ENCODE measurements at places on chromosomes 11 and 22.

DNA sequence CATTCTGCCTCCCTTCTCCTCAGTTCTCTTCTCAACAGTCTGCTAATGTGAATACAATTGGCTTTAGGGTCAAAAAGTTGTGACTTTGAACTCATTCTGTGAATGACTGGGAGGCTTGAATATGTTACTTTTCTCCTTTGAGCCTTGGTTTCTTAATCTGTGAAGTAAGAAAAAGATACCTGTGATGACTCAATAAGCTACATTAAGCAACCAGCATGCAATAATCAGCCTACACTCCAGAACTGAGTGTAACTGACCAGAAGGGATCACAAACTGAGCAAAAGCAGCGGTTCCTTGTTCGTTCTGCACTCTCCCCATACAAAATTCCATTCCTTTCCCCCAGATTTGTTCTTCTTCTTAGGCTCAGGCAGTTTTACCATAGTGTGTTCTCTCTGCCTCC is 23.4 kb downstream of the ZNF202 start:
- DNase-seq: no peak

- no peak for DNase-seq
These were observed 9.3 kb downstream of the PRCP start for GRCh38 chr11:82890936-82891335.

DNA sequence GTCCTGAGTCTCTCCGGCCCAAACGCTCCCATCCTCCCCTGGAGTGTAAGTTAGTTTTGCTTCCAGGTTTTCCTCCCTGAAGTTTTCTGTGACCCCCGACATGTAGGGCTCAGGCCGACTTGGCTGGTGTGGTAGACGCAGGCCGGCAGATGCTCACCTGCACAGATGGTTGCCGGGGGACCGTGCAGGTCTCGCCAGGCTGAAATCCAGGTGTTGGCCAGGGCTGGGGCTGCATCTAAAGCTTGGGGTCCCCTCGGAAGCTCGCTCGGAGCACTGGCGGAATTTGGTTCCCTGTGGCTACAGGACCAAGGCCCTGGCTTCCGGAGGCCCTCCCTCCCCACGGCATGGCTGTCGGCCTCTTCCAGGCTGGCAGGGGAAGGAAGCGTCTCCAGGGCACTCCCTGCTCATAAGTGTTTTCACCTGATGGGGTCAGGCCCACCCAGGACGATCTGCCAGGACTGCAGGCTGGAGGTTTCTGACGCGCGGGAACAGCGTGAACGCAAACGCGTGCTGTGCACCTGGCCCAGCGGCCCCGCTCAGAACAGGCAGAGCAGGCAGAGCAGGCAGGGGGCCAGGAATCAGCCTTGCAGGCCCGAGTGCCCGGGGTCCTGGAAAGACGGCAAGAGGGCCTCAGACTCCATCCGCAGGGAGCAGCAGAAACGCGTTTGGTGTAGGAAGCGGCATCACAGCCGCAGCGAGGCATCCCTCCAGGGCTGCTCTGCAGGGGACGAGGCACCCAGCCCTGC is 258.2 kb downstream of the BRD1 start:
- DNase-seq: no peak

DNA sequence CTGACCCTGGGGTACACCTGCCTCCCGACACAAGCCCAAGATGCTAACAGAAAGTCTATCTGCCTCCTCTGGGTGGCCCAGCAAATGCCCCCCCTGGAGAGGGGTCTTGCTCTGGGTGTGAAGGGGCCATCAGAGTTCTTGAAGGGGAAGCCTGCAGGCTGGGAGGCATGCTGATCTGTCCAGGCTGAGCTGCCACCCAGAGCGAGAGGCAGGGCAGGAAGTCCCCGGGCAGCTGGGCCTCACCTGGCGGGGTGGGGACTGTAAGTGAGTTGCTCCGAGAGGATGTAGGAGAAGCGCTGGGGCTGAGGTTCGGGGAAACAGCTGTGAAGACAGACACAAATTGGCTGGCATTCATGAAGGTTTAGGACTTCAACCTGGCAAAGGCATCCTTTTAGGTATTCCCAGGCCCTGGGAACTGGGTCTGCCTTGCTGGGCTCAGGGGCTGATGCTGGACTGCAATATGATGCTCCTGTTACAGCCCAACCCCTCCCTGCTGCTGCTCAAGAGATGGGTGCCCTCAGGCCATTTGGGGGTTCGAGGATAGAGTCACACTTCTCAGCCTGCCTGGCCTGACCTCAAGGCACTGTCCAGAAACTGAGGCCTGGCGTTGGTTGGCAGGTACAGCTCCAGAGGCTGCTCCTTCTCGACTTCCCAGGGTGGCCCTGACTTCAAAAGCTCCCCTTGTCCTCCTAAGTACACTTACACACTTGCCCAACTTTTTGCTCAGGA is 60.2 kb upstream of the LYVE1 start:
- DNase-seq: no peak

DNA sequence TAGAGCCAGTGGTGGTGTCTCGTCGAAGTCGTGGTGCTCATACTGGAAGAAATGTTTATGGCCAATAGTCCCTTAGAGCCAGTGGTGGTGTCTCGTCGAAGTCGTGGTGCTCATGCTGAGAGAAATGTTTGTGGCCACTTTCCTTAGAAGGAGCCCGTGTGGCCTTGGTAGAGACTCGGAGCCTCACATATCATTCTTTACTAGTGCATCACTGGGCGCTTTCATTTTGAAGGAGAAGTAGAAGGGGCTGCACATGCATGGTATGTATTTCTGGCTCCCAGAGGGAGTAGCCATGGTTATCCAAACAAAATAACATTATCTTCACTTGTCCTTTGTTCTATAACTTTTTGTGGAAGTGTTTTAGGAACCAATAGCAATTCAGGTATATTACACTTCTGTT is 69.5 kb downstream of the JAM3 start:
- DNase-seq: no peak

DNA sequence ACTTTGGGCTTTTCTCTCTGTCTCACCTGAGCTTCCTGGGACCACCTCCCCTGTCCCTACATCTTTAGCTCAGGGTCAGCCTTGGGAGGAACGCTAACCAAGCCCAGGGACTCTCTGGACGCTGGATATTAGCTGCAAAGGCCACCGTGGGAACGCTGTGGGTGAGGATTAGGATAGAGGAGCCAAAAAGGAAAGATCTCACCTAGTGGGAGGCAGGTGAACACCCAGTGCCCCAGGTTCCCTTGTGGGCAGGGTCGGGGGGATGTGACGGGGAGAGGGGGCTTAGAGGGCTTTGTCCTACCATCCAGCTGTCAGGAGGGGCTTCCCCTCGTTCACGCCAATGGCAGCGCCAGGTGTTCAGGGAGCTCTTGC is 50.2 kb downstream of the LINC01488 start:
- no peak for DNase-seq

DNA sequence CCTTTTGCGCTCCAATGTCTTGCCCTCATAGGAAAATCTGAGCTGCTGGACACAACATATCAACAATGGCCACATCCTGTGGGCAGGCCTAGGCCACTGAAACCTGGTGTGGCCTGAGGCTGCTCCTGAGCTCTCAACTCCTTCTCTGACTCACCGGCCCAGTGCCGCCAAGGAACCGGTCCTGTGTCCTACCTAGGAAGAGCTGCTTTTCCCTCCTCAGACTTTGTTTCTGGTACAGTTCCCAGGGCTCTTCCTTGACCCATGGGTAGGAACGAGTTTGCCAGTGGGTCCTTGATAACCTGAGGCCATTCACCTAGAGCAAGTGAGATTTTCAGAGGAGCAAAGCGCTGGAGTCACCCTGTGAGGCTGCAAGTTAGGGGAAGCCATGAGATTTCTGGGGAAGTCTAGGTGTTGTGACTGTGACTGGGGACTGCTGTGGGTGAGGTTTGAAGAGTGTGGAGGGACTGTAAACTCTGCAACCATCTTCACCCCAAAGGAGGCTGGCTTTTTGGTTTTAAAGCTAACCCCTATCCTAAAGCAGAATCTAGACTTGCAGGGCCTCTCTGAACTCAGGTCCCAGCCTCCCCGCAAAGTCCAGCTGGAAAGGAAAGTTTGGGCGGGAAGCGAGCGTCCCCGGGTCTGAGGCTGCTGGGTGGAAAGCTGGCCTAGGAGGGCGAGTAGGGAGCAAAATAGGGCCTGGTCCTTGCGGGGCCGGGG is 12.0 kb upstream of the PAX6 start:
- DNase-seq: no peak
